Lung (tissue), 17 donors: ENCODE measurements at places on chromosomes 6 and 20. TPM values are rescaled to one million over a fixed set of nuclear protein-coding genes. Genes with fewer than 3 reads are reported as not detected.

GRCh38 chr20:38975539-38976120 is 13.5 kb downstream of the DHX35 start:
- DNase-seq: no peak

DNA sequence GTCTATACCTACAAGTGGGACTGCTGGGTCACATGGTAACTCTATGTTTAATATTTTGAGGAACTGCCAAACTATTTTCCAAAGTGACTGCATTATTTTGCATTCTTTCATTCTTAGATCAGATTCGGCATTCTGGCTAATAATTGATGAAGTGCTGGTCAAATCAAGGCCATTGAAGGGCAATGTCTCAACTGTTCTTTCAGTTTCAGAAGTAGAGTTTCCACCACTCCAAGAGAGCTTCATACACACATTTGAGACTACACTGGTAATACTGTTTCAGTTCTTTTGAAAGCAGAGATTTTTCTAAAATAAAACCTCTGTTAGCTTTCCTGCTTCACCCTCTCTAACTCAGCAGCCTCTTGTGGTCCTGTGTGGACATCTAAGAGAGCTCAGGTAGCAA is 154.5 kb downstream of the CFAP61 start:
- DNase-seq: no peak

- no peak for DNase-seq
Measured at GRCh38 chr6:127484212-127484863, 25.1 kb upstream of the KIAA0408 start.

Gene CTAGE9
- not detected for polyA plus RNA-seq

- DNase-seq: peak; percentile 23
Measured at GRCh38 chr6:100257793-100258395, 206.8 kb downstream of the SIM1 start.

GRCh38 chr20:1832634-1833033 is 62.6 kb upstream of the SIRPA start:
- no peak for DNase-seq

- DNase-seq: peak; percentile 61
Measured at GRCh38 chr6:39881851-39882530, 52.3 kb downstream of the MOCS1 start.

Gene DNMT3B
- 0.79 TPM for polyA plus RNA-seq

Gene HMGCLL1
- polyA plus RNA-seq: 0.51 TPM

Gene SLC22A1
- polyA plus RNA-seq: 0.75 TPM

Gene CRISP2
- 1.5 TPM for polyA plus RNA-seq

DNA sequence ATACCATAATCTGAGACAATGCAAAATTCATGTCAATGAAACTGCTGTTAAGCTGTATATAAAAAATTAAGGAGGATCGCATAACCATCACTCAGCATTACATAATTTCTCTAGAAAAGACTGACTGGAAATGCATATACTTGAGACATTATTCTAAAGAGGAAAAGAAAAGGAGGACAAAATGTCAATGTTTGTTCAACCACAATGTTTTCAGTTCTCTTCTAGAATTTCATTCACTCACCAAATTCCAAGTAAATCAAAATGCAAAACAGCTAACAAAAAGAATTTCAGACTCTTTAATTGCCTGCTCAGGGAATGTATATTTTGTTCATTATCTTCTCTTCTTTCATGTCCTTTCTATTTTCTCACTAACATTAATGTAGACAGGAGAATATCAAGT is 106.2 kb upstream of the CCDC28A start:
- no peak for DNase-seq

- no peak for DNase-seq
Measured at GRCh38 chr6:20605581-20605980, 71.3 kb downstream of the CDKAL1 start.

Gene PTK6
- polyA plus RNA-seq: 4.3 TPM

- DNase-seq: no peak
Measured at GRCh38 chr6:156840606-156841005, 63.4 kb downstream of the ARID1B start.

- no peak for DNase-seq
Measured at GRCh38 chr6:160238761-160239751, 19.6 kb downstream of the SLC22A2 start.

DNA sequence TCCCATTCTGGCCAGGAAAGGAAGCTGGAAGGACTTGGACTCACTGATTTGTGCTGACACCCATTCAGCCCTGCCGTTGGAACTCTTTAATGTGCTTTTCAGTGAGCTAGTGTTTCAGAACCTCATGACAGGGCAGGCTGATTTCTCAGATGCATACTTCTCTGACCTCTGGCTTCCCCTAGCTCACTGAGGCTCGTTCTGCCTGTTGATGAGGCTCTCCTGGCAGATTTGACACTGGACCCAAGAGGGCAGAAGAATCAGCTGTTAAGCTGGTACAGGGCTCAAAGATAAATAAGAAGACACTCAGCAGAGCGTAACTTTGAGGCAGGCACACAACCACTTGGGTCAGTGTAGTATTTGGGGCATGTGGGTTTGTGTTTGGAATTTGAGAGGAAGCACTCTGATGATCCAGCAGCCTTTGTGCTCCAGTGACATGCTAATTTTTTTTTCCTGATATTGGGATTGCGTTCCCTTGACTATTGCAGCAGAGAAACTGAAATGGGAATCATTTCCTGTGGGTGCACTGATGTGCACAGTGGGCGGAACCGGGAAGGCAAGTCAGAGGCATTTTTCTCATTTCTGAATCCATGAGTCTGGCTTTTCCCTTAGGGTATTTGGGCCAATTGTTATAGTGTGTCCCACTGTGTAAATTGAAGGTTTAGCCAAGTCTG is 80.2 kb downstream of the CARMIL1 start:
- peak; percentile 23 for DNase-seq

DNA sequence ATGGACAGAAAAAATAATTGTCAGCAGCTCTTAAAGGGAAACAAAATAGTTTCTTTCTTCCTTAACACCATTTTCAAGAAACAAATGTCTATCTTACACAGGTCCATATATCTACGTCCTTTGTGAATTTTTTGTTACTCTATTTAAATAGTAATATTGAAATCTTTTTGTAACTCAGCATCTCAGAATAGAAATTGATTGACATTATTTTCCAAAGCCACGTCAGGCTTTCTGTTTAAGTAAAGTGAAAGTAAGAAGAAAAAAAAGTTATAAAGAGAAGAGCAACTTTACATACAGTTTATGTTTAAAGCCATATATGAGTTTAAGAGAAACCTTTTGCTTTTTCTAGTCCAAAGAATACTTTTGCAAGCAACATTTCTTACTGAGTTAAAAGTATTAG is 402.9 kb upstream of the SOX4 start:
- no peak for DNase-seq

- no peak for DNase-seq
Measured at GRCh38 chr6:5712349-5713215, 294.1 kb downstream of the NRN1 start.

DNA sequence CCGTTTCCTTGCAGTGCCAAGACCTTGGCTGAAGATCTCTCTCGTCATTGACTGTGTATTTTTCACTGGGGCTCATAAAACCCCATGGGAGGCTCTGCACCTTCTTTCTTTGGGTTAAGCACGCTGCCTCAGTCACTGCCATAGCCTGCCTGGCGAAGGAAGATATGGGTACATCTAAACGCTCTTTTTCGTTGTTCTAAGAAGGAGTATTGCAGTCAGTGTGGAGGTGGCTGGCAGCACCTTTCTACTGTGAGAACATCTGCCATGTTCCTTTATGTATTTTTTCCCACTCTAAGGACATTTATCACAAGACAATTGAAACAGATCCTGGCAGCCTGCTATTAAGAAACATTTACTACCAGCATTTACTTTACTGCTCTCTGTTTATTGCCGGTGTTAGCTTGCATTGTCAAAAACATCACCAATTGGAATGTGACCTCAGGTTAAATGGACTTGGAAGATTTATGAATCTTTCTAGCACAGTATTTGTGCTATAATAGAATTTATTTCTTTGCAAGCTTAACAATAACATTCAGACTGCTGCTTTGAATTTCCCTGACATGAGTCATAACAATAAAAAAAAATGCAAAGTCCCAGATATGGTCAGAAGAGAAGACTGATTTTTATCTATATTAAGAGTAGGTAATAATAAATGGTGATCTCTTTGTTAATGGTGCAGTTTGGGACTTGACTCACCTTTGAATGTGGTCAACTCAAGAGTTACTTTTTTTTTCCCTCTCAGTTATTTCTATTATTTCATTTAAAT is 62.2 kb upstream of the CLDN20 start:
- DNase-seq: no peak

- no peak for DNase-seq
Measured at GRCh38 chr6:10309457-10310329, 105.2 kb downstream of the TFAP2A start.

- no peak for DNase-seq
Measured at GRCh38 chr6:170029416-170030283, 261.2 kb downstream of the DLL1 start.

DNA sequence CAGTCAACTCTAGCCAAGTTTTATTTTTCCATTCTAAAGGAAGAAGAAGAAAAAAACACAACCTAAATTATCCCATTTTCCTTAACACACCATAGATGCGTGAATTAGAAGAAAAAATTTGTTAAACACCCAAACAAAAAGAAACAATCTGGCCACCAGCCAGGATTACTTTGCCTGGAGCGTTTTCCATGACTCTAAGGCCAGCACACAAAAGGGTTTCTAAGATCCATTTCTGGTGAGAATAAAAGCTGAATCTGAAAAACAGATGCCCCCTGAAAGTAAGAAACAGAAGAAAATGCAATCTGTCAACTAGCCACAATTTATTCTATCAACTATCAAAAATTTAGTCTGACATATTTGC is 267.2 kb upstream of the SULF2 start:
- no peak for DNase-seq

GRCh38 chr6:152463164-152463563 is 174.0 kb downstream of the SYNE1 start:
- DNase-seq: no peak

- DNase-seq: peak; percentile 61
Measured at GRCh38 chr6:129251669-129252376, 368.9 kb downstream of the LAMA2 start.

Gene TULP1
- polyA plus RNA-seq: 0.05 TPM

Gene AMD1
- polyA plus RNA-seq: 52.5 TPM
